Astrocyte (in vitro differentiated cells and primary cell): ENCODE measurements at places on chromosomes 1 and 21.

DNA sequence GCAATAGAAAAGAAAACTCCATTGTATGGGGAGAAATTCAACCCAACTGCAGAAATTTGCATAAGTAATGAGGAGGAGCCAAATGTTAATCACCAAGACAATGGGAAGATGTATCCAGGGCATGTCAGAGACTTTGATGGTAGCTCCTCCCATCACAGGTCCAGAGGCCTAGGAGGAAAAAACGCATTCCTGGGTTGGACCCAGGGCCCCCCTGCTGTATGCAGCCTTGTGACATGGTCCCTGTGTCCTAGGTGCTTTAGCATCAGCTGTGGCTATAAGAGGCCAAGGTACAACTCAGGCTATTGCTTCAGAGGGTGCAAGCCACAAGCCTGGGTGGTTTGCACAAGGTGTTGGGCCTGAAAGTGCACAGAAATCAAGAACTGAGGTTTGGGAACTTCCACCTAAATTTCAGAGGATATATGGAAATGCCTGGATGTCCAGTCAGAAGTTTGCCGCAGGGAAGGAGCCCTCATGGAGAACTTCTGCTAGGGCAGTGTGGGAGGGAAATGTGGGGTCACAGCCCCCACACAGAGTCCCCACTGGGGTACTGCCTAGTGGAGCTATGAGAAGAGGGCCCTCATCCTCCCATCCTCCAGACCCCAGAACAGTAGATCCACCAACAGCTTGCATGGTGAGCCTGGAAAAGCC is 162.3 kb downstream of the TGFB2 start:
- no peak for DNase-seq

GRCh38 chr1:185239861-185240260 is 77.2 kb downstream of the IVNS1ABP start:
- DNase-seq: no peak

GRCh38 chr1:158105352-158106095 is 75.2 kb upstream of the CD1D start:
- DNase-seq: no peak

- peak; percentile 77 for DNase-seq
Measured at GRCh38 chr1:213041443-213041842, 9.6 kb upstream of the RPS6KC1 start.

- no peak for DNase-seq
Measured at GRCh38 chr1:43324810-43325209, 12.8 kb upstream of the MPL start.

DNA sequence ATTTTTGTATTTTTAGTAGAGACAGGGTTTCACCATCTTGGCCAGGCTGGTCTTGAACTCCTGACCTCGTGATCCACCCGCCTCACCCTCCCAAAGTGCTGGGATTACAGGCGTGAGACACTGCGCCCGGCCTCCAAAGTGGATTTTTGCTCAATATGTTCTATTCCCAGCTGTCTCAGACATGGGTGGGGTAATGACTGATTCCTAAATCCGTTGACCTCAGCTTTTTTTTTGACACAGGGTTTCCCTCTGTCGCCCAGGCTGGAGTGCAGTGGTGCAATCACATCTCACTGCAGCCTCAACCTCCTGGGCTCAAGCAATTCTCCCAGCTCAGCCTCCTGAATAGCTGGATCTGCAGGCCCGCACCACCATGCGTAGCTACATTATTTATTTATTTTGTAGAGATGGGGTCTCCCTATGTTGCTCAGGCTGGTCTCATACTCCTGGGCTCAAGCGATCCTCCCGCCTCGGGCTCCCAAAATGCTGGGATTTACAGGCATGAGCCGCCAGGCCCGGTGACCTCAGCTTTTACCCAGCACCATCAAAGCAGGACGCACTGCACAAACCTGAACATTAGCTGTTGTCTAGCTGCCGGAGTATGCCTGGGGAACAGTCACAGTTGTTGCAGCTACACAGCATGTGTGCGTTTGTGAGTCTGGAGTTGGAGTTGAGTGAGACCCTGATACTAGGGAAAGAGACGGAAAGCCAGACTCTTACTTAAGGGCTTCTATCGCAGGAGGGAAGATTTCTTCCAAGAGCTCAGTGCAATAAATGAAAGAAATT is 43.7 kb upstream of the PSEN2 start:
- DNase-seq: no peak

GRCh38 chr21:42527127-42527488 is 13.5 kb downstream of the SLC37A1 start:
- DNase-seq: no peak

- no peak for DNase-seq
Measured at GRCh38 chr1:23646091-23646490, 45.5 kb upstream of the RPL11 start.

GRCh38 chr1:36397378-36398230 is at the start of gene LSM10:
Gene LSM10, minus strand, starts transcription at chr1:36397908. Its CDS starts 3,779 bp downstream, at chr1:36394129.
- DNase-seq: peak; percentile 89

DNA sequence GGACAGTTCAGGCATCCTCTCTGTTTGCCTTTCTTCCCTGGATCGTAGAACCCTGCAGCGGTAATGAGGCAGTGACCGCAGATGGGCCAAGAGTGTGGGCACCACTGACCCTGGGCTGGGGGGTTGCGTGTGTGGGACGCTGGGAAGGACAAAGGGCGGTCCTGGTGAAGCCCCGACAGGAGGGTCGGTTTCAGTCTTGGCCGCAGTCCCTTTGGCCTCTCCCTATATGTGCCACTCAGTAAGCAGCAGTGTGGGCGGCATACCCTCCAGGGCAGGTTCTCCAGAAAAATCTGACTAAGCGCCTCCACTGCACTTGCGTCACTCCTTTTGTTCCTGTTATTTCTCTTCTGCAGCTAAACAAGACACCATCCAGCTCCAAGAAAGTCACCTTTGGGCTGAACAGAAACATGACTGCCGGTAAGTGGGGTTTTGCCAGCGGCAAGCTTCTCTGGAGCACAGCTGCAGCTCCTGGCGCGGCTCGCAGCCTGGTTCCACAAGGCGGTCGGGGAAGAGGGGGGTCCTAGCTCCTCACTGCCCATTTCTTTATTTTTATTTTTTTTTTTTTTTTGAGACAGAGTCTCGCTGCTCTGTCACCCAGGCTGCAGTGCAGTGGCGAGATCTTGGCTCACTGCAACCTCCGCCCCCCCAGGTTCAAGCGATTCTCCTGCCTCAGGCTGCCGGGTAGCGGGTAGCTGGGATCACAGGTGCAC is 27.7 kb upstream of the PDXK start:
- DNase-seq: no peak

- no peak for DNase-seq
Measured at GRCh38 chr1:26142159-26142558, 16.7 kb upstream of the FAM110D start.

DNA sequence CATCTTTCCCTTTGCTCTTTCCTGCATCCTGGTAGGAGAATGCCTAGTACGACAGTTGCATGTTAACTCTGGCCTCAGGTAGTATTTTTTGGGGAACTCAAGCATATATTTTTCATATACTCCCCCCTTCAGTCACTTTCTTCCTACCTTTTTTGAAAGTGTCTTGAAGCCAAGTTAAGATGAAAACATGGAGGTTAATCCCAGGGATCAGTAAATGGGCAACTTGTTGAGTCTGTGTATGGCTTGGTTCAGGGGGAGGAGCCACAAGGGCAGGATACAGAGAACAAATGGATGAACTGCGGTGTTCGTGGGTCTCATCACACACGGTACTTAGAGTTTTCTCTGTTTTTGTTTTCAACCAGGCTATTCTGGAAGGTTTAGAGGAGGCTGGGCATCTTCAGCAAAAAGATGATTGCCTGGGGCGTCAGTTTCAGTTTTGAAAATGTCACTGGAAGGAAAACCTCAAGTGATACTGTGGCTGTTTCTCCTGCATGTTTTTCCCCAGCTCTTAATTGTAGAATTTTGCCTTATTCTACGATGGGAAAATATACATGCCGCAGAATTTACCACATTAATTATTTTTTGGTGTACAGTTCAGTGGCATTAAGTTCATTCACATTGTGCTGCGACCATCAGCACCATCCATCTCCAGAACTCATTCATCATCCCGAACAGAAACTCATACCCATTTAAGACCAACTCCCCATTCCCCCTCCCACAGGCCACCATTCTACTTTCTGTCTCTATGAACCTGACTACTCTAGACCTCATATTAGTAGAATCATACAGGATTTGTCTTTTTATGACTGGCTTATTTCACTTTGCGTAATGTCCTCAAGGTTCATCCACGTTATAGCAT is 71.5 kb downstream of the MAP10 start:
- DNase-seq: no peak

DNA sequence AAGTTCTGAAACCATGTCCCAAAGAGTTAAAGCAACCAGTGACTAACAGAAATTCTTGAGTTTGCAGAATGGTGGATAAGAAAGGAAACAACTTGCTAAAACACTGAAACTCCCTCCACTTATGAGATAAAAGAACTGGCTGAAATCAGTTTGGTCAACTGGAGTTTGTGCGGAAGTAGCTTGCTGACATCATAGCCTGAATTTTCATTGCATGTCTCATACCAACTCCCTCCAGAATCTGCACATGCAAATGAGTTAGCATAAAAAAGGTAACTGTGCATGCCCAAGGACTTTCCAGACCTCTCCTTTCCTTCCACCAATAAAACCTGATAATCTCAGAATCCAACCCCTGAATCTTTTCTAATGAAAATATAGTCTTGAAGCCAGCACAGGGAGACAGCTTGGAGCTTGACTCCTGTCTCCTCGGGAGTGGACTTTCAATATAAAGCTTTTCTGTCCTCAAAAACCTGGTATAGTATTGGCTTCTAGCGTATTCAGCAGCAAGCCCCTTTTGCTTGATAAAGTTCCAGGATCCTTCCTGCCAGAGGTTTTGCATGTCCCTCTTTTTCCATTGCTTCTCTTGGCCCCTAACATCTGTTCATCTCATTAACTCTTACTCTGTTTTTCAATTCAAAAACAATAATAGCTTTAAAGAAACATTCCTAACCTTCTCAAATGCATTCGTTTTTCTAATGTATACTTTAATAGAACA is 785.8 kb upstream of the ADGRL4 start:
- DNase-seq: peak; percentile 85

DNA sequence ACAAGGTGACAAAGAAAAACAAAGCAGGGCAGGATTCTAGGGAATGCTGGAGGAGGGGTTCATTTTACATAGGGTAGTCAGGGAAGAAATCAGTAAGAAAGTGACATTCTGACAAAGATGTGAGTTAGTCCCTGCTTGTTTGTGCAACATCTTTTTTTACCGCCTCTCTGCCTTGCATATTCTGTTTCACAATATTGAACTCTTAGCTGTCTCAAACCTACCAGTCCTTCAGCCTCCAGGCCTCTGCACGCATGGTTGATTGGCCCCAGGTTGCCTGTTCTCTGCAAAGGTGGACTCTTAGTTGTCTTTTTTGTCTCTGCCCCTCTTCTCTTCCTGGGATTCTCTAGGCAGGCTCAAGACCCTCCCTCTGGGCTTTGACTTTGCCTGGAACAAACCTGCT is 152.2 kb upstream of the RUNX1 start:
- no peak for DNase-seq

- peak; percentile 3 for DNase-seq
Measured at GRCh38 chr1:74053407-74053806, 144.6 kb downstream of the LRRIQ3 start.

GRCh38 chr1:1273209-1273511 is 494 bp downstream of the UBE2J2 start:
- DNase-seq: no peak

GRCh38 chr1:107110326-107110725 is 30.5 kb upstream of the NTNG1 start:
- DNase-seq: peak; percentile 47

DNA sequence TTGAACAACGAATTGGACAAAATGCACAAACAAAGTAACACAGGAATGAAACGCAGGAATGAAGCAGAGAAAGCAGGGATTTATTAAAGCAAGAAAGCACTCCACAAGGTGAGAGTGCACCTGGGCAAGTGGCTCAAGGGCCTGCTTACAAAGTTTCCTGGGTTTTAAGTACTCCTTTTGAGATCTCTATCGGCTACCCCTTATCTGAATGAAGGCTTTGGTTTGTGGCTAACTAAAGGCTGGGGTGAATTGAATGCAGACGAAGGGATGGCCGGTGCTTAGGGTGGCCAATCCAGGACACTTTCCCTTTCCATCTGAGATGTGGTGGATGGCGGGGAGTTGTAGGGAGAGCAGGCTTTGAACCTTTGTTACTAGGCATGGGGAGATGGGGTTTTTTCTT is 151.4 kb upstream of the KIAA0040 start:
- no peak for DNase-seq

GRCh38 chr1:109250454-109251276 is 1.3 kb downstream of the CELSR2 start:
- DNase-seq: no peak

DNA sequence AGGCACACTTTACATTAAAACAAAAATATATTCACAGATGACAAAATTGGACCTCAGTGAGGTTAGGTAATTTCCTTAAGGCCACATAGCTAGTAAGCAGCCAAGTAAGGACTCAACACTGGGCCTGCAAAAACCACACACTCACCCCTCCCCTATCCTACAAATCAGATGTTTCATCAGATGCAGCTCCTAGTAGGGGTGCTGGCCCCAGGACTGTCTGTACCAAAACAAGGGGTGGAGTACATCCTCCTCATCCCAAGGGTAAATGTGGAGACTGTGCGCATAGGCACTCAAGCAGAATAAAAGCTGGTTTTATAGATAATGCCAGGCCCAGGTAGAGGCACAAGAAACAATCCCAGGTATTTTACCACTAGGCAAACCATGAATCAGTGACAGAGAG is 25.7 kb downstream of the URB1 start:
- DNase-seq: no peak

GRCh38 chr1:75727571-75727970 is 3.1 kb downstream of the ACADM start:
- no peak for DNase-seq

- no peak for DNase-seq
Measured at GRCh38 chr21:14716761-14717396, 170.8 kb upstream of the SAMSN1 start.

- no peak for DNase-seq
Measured at GRCh38 chr1:6090996-6091822, 45.5 kb downstream of the KCNAB2 start.

GRCh38 chr1:218339267-218339831 is 5.8 kb upstream of the TGFB2 start:
- peak; percentile 25 for DNase-seq

GRCh38 chr1:226624526-226624925 is 76.0 kb downstream of the STUM start:
- DNase-seq: no peak

- DNase-seq: peak; percentile 65
Measured at GRCh38 chr1:241531195-241532161, 700 bp upstream of the KMO start.

- DNase-seq: no peak
Measured at GRCh38 chr1:32626176-32626575, 24.2 kb downstream of the ZBTB8OS start.

- DNase-seq: peak; percentile 19
Measured at GRCh38 chr1:62407398-62408009, 29.3 kb upstream of the USP1 start.

DNA sequence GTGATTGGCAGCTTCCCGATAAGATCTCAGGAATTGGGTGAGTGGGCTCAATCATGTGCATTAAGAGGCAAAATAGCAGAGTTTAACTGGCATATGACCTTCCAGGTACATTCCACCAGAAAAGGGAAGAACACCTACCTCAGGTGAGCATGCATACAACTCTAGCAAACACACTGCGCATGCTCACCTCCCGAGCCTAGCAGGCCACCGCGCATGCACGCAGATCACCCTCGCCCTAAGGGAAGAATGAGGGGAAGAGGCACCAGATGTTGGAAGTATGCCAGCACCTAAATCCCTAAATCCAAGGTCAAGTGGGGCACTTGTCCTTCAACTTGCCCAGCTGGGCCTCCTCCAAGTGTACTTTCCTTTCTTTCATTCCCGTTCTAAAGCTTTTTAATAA is 23.6 kb upstream of the CBR3 start:
- no peak for DNase-seq

- DNase-seq: no peak
Measured at GRCh38 chr21:37248298-37248697, 18.8 kb downstream of the VPS26C start.
